ENCODE measurements at places on chromosomes 7 and 10.
A peak's percentile ranks its signal among the peaks of the same experiment; 100 is the strongest.

DNA sequence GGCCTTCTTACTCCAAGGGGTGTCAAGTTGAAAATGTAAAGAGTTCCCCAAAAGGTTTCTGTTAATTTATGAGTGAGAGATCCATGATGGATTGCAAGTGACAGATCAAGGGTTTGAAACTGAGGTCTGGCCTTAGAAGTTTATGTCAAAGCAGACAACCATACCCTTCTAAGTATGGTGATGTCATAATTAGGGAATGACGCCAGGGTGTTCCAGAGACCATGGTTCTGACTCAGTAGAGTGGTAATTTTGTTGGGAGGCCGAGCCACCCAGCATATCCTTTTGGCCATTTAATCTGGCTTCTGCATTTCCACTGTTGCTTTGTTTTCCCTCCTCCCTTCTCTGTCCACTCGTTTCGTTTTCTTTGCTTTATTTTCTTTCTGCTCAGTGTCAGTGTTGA is 2.7 kb downstream of the TRUB1 start:
- no peak for DNase-seq

DNA sequence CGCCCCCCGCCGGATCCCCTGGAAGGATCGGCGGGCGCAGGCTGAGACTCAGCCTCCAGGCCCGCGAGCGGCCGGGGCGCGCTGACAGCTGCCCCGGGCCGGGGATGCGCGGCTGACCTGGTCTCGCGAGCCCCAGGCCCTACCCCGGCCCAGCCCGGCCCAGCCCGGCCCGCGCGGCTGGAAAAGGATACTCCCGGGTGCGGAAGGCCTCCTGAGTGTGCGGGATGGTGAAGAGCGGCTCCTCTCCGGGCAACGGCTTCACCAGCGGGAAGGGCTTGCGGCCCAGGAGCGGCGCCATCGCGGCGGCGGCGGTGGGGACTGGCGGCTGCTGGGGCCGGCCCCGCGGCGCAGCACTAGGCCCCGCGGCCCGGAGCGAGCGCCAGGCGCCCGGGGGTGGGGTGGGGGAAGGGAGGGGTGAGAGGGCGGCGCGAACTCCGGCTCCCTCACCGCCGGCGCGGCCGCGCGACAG is 423 bp downstream of the BAZ1B start:
- DNase-seq, result no peak

GRCh38 chr7:123484199-123484598 is 50.2 kb downstream of the IQUB start:
- DNase-seq, result no peak

DNA sequence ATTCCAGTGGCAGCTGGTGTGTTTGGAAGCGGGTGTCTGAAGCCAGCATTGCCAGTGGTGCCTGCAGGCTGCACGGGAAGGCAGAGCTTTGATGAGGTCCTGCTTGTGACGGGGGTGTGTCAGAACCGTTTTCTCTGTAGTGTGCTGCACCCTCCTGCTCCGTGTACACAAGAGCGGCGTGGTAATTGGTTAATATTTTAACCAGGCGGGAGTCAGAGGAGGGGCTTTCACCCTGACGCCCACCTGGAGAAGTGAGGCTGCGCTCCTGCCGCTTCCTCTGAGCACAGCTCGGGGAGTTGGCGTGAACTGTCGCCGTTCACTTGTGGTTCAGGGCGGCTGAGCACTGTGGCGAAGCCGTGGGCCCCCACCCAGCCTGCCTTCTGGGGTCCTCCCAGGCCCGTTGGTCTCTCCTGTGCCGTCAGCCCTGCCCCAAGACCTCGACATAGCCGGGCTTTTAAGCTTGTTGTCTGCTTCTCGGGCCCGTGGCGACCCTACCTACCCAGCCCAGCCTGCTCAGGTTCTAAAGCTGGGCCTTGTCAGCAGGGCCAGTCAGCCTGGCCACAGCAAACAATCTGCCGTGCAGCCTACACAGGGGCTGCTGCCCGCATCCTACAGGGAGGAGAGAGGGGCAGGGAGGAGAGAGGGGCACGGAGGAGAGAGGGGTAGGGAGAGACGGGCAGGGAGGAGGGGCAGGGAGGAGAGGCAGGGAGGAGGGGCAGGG is 11.6 kb downstream of the NKX6-2 start:
- DNase-seq, result no peak

GRCh38 chr7:132249256-132249971 is 326.9 kb downstream of the PLXNA4 start:
- DNase-seq, result peak; percentile 25

GRCh38 chr7:43391518-43391917 is 191.4 kb upstream of the STK17A start:
- peak; percentile 7 for DNase-seq

DNA sequence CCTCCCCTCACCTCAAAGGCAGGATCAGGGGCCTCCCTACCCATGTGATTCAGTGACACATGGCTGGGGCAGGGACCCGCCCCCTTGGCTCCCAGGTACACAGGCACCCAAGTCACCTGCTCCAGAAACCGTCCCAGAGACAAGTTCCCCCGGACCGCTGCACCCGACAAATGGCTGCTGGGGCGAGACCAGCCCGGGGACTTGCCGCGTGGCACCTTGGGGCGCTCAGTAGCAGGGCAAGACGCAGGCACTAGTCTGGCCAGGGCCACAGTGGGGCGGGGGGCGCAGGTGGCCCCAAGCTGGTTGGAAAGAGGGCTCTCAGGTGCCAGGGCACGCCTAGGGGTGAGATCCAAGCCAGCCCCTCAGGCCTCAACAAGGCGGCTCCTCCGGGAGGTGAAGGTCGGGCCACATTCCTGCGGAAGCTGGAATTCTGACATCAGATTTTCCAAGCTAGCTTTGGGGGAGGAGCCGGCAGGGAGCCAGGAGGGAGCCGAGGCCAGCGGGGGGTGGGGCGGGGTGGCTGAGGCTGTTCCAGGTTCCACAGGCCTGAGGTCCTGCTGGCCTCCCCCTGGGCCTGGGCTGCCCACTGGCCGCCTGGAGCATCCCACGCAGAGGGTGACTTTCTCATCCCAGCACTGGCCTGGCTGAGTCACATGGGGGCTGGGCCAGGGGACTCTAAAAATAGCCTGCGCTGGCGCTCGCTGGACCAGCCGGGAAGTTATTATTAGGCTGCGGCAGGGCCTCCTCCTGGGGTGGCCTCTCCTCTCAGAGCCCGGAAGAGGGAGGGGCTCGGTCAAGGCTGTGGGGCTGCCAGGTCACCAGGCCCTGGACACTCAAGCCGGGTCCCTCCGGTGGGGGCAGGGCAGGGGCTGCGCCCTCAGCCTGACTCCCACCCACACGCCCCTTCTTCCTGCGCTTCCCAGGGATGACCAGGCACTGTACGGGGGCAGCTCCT is 20.5 kb upstream of the INPP5A start:
- peak; percentile 92 for DNase-seq

GRCh38 chr7:112252141-112252540 is 45.6 kb downstream of the ZNF277 start:
- no peak for DNase-seq

- DNase-seq, result no peak
Measured at GRCh38 chr7:12643001-12643643, 44.3 kb upstream of the ARL4A start.

DNA sequence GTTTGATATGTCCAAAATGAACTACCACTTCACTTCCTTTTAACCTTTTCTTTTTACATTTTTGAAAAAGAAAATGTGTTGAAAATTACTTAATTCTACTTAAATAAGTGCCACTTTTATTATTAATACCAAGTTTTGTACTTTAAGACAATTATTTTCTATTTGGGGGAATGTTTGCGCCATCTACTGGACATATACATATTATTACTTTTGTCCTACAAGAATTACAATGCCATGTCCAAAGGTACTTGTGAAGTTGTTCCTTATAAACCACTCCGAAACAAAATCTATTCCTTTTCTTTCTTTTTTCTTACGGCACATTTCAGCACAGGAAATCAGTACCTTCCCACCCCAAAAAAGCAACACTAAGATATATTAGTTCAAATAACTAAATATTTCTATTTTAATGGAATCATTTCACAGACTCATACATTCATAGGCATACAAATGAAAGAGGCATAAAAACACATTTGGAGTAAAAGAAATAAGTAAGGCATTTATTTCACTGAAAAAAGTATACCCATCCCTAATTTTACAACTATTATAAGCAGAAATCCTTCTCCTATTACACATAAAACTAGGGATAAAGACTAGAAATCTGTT is 169.9 kb downstream of the RNF133 start:
- peak; percentile 60 for DNase-seq

GRCh38 chr10:80451132-80451531 is 3.0 kb upstream of the TSPAN14 start:
- no peak for DNase-seq

DNA sequence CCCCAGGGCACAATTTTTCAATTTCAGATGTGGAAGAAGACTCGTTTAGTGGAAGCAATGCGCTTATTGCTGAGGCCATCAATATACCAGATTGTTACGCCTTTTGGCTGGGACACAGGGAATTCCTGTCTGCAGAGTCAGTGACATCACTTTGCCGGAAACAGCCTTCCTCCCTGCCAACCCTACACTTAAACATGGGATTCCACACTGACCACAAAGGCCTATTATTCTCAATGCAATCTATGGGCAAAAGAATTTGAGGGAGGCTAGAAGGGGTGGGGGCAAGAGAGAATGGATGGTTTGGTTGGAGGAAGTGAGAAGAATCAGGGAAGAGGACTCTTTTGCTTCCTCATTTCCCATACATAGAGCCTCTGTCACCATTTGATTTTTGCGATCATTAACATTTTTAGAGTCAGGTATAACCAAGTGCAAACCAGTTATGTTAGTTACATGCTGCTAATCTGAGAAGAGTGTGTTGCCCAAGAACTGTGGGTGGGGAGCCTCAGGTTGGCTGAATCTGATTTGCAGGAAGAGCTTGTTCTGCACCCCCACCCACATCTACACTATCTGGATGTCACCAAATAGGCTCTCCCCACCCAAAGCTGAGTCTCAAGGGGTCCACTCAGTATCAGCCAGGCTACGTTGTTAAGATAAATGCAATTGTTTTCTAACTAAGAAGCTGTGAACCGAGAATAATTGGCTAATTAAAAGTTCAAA is 58.2 kb downstream of the ENTPD1 start:
- DNase-seq, result no peak

DNA sequence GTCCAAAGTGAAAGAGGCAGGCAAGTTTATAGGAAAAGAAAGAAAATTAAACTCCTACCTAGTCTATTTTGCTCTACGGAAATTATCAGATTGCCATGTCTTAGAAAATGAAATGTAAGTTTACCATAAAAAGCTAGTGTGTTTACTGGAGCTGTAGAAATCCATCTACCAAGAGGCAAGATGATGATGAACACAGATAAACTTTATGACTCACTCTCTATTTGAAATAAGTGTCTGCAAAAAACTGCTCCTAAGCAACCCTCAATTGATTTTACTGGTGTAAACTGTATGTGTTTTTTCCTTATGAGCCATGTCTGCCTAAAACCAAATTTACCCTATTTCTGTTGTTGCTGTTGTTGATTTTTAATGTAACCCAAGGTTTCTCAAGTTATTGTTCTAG is 73.8 kb upstream of the TMEM106B start:
- no peak for DNase-seq

DNA sequence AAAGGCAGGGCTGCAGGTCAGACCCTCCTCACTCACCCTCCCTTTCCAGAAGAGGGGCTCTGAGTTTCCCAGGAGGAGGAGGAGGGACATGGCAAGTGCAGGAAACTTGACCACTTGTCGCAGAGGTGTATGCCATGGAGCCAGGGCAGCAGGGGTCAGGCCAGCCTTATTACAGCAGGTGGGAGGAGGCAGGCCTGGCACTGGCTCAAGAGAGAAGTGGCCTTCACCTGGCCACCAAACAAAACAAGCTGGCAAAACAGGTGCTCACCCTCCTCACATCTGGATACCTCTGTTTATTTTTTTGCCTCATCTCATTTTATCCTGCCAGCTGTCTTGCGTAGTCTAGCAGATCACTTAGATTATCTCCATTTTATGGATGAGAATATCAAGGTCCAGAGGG is 12.5 kb downstream of the COL13A1 start:
- DNase-seq, result no peak

DNA sequence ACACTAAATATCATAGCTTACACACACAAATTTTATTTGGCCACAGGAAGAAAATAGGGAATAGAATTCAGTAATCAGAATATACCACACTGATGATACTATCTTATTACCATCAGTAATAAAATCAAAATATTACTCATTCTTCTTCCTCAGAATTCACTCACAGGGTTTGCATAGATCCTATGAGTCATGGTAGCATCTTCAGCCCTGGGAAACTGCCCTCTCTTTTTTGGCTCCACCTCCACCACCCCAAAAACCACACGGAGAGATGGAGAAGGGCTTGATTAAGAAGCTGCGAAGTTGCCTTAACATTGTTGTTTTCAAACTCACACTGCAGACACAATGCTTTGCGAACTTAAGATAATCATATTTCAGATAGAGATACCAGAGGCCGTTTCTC is 154.1 kb upstream of the AHR start:
- DNase-seq, result peak; percentile 55

DNA sequence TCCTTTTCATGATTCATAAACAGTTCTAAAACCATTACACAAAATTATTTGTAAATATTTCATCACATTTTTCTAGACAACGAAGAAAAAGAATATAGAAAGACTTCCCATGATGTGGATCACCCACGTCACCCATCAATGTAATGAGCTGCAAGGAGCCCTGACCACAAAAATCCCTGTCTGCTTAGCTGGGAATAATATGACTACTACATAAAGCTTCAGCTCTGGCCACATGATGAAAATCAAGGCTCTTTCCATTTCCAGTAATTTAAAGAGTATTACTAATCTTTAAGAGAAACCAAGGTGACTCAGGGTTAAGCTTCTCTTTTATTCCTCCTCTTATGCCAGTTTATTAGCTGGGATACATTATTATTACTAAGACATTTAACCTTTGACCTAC is 180.8 kb upstream of the CACNA2D1 start:
- DNase-seq, result no peak

DNA sequence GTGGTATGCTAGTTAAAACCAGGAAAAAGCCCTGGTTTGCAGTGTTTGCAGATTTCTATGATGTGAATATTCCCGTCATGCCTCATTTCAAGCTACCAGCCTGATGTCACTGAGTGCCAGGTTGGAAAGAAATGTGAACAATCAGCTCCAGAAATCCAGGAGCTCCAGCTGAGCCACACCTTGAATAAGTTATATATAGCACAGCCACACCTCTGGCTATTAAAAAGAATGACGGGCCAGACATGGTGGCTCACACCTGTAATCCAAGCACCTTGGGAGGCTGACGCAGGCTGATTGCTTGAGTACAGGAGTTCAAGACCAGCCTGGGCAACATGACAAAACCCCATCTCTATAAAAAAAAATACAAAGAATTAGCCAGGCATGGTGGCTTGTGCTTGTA is 18.7 kb upstream of the SLF2 start:
- DNase-seq, result no peak

DNA sequence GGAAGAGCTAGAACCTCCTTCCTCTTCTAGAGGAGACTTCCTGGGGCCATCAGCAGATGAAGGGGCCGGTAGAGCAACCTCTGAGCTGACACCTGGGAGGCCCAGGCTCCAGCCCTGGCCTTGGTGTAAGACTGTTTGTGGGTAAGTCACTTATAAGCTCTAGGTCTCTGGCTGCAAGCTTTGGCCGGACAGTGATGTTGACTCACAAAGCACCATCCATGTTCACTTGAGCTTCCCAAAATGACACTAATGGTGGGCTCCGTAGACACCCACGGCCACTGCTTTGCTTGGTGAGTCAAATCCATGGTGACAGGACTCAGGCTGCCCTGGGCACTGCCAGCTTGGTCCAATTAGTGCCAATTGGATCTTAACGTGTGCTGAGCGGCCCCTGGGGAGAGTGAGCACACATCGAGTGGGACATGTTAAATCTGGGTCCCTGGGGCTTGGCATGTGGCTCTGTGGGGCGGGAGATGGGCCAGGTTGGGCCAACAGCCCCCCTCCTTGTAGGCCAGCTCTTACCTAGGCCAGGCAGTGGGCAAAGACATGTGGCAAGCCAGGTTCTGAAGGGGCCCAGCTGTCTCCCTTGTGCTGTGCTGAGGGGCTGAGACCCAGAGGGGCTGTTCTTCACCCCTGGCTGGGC is 16.7 kb downstream of the NEURL1 start:
- no peak for DNase-seq

Measured in NB4 (cell line).